ENCODE measurements at places on chromosomes 4 and X.

GRCh38 chrX:154084449-154085300, 12.8 kb downstream of the MECP2 start:
- no peak for DNase-seq

- no peak for DNase-seq
These were observed 40.1 kb downstream of the STIM2 start for GRCh38 chr4:26900765-26901164.

DNA sequence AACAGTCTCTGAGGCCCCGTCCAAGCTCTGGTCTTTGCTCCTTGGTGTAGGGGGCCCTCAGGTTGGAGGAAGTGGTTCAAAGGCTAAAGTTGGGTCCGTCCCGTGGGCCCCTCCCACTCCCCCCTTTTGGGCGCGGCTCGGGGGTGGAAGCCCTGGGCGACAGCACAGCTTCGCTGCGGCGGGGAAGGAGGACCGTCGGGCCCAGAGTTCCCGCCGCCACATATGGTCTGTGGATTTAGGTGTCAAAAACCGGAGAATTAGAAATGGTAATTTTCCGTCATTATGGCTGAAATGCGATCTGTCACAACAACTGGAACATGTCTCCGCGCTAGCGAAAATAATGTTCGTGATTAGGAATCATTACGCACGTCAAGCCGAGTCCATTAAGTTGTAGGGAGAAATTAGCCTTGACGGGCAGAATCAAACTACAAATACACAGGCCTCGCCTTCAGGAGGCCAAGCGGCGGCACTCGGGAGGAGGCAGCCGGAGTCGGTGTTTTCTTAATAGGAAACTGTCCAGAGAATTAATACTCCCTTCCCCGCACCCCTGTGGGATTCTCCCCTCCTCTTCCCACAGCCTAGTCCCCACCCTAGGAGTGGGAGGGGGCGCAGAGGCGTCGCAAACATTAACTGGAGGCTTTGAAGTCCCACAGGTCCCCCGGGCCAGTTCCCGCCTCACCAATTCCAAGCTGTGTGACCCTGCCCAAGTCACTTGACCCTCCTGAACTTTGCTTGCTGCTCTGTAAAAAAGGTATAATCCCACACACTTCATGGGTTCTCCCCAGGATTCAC, 15.0 kb downstream of the NKX3-2 start:
- DNase-seq, result no peak

- no peak for DNase-seq
These were observed 26.4 kb downstream of the NOP14 start for GRCh38 chr4:2936773-2937145.

GRCh38 chr4:98466868-98467599, 191.4 kb downstream of the TSPAN5 start:
- no peak for DNase-seq

Data from stimulated activated CD4-positive, alpha-beta T cell treated with anti-CD3 and anti-CD28 coated beads, Interleukin-15, amount 100 ng/mL, for 48 hours (primary cell).